Activated B cell treated with CpG ODN at 0.5 μM for 24 hours (primary cell): ENCODE measurements at places on chromosomes 1 and 21. TPM values are rescaled to one million over a fixed set of nuclear protein-coding genes. Genes with fewer than 3 reads are reported as not detected.

The CAMTA1 gene
- 49.8 and 50.8 TPM in 2 replicates for total RNA-seq

The DTL gene
- total RNA-seq, result 4.2 and 5.0 TPM in 2 replicates

The MINDY1 gene
- 8.9 and 10.7 TPM in 2 replicates for total RNA-seq

The TMEM240 gene
- 0.31 TPM in 1 of 2 replicates, not detected in the other for total RNA-seq

The GIPC2 gene
- not detected in 2 replicates for total RNA-seq

The KRTAP19-1 gene
- total RNA-seq, result not detected in 2 replicates

The CHIA gene
- total RNA-seq, result not detected in 2 replicates

The PCBP3 gene
- total RNA-seq, result not detected in 2 replicates

The LRRIQ3 gene
- total RNA-seq, result 1.00 and 1.5 TPM in 2 replicates

The PLA2G5 gene
- total RNA-seq, result not detected in 2 replicates

The PTGFR gene
- total RNA-seq, result not detected in 2 replicates

The GNG4 gene
- total RNA-seq, result 2.2 and 2.3 TPM in 2 replicates

The SYCP1 gene
- total RNA-seq, result not detected in 2 replicates

The S100A14 gene
- not detected in 2 replicates for total RNA-seq

The SPSB1 gene
- total RNA-seq, result 5.8 and 6.1 TPM in 2 replicates

The FAM163A gene
- total RNA-seq, result not detected in 2 replicates

The LRRC53 gene
- not detected in 2 replicates for total RNA-seq

The NBPF6 gene
- total RNA-seq, result not detected in 2 replicates

The SYT2 gene
- total RNA-seq, result not detected in 2 replicates

The SLC1A7 gene
- total RNA-seq, result not detected in 2 replicates

The SLC25A34 gene
- total RNA-seq, result 3.8 and 5.8 TPM in 2 replicates

The AXDND1 gene
- total RNA-seq, result 0.61 and 0.75 TPM in 2 replicates

The OR14K1 gene
- not detected in 2 replicates for total RNA-seq

The FAM167B gene
- total RNA-seq, result 1.2 and 1.4 TPM in 2 replicates

The CYP4B1 gene
- total RNA-seq, result not detected in 2 replicates

The TRIM67 gene
- not detected in 2 replicates for total RNA-seq

The ZNF124 gene
- 33.7 and 39.1 TPM in 2 replicates for total RNA-seq

The CFHR3 gene
- total RNA-seq, result not detected in 2 replicates

The AIM2 gene
- 46.5 and 53.3 TPM in 2 replicates for total RNA-seq

The SPRR1B gene
- not detected in 2 replicates for total RNA-seq

The LCA5L gene
- total RNA-seq, result 0.33 and 0.86 TPM in 2 replicates

The TCHH gene
- not detected in 2 replicates for total RNA-seq

The FAM177B gene
- total RNA-seq, result 3.5 and 3.8 TPM in 2 replicates

The GPR52 gene
- 7.7 and 12.4 TPM in 2 replicates for total RNA-seq

The GUCA2A gene
- not detected in 2 replicates for total RNA-seq

The GPR37L1 gene
- total RNA-seq, result not detected in 2 replicates
